Stimulated activated CD8-positive, alpha-beta memory T cell treated with anti-CD3 and anti-CD28 coated beads, Interleukin-7, amount 100 ng/mL, for 24 hours (primary cell): ENCODE measurements at places on chromosomes 12 and 14.
A peak's percentile ranks its signal among the peaks of the same experiment; 100 is the strongest.

GRCh38 chr12:111112311-111113098 lies 192.1 kb upstream of the MYL2 start:
- DNase-seq, result no peak

DNA sequence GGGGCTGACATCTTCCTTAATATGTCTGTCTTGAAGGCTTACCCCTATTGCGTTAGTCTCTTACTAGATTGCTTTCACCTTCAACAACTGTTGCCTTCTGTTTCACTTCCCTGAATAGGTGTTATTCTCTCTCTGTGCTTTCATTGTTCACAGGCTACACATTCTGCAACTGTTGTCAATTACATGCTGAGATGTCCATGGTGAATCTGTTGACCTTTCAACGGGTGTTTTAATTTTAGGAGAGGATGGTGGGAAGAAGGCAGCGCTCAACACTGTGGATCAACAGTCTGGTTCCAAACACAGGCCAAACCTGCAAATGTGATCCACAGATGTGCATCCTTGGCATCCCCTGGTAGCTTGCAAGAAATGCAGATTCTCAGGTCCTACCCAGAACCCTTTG lies 101.9 kb downstream of the DACT1 start:
- no peak for DNase-seq

GRCh38 chr14:96274122-96274521 lies 18.1 kb downstream of the BDKRB1 start:
- DNase-seq, result no peak

DNA sequence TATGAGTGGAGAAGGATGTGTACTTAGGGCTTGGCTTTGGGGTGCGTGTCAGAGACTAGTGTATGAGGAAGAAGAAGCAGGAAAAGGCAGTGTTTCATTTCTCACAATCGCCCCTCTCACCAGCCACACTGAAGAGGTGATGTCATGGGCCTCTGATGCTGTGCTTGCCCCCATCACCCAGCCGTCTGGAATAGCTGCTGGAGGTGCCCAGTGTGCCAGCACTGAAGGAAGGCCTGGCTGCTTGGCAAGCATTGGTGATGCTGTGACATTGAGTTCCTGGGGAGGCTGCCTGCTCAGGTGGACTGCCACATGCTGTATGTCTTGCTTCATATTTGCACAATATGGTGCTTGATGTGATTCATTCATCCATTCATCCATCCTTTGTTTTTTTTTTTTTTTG lies 56.2 kb downstream of the CRADD start:
- DNase-seq, result no peak

DNA sequence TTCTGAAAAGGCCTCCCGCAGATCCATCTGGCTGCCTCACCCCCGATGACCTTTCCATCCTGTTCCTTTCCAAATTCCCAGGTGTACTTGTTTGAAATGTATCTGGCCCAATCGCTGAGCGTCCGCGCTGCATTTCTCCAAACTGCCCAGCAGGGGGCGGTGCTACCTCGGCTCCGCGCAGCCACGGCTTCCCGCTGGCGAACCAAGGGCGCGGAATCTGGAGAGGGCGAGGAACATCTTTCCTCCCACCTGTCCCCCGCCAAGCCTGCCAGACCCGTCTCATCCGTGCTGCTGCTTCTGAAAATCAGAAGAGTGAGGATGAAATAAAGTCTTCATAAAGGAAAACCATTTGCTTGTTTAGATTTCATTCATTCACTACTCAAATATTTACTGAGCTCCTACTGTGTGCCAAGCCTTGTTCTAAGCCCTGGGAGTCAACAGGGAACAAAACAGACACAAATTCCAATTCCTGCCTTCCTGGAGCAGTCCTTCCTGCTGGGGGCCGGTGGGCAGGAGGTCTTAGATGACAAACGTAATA lies 16.8 kb upstream of the MYL2 start:
- peak; percentile 14 for DNase-seq

DNA sequence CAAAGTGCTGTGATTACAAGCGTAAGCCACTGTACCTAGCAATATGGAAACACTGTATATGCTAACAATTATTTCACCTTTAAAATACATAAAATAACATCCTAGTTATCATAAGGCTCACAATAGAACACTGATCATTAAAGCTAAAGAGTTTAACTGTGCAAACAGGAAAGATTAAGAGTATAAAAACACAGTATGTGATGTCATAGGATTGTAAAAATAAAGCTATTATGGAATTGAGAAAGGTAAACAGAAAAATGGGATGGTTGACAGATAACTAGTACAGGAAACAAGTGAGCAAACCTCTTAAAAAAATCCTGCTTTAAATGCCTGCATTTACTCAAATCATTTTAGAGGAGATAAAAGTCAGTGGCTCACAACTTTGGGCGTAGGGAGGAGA lies 10.8 kb upstream of the IPO8 start:
- no peak for DNase-seq

DNA sequence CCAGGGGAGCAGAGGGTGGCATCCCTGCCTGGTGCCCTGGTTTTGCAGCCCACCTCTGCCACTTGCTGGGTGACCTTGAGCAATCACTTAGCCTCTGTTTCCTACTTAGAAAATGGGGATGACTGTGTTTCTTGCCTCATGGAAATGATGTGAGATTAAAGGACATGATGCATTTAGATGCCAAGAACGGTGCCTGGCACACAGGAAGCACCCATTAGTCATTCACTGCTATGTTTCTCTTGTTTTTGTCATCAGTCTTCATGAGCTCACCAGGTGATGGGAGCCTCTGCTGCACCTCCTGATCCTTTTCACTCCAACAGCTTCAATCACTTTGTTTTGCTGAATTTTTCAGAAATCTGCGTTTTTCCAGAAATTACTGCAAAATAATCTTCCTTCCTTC lies 23.6 kb upstream of the ATF1 start:
- no peak for DNase-seq

GRCh38 chr12:58106195-58106594 lies 164.8 kb downstream of the ATP23 start:
- no peak for DNase-seq

DNA sequence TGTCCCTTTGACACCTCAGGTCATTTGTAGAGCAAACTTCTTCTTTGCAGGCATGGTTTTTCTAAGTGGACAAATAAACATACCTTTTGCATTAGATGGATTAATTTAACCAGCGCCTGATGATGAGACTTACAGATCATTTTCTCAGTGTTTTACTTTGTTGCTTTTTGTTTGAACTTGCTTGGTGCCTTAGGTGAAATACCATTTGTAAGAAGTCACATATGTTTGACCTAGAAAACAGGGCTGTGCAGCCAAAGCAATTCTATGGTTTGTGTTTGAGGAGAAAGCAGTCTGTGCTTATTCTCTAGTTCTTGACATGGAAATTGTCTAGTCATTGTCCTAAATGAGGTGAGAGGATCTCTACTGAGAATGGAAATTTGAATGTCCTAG lies 111.1 kb downstream of the DIP2B start:
- DNase-seq, result no peak

DNA sequence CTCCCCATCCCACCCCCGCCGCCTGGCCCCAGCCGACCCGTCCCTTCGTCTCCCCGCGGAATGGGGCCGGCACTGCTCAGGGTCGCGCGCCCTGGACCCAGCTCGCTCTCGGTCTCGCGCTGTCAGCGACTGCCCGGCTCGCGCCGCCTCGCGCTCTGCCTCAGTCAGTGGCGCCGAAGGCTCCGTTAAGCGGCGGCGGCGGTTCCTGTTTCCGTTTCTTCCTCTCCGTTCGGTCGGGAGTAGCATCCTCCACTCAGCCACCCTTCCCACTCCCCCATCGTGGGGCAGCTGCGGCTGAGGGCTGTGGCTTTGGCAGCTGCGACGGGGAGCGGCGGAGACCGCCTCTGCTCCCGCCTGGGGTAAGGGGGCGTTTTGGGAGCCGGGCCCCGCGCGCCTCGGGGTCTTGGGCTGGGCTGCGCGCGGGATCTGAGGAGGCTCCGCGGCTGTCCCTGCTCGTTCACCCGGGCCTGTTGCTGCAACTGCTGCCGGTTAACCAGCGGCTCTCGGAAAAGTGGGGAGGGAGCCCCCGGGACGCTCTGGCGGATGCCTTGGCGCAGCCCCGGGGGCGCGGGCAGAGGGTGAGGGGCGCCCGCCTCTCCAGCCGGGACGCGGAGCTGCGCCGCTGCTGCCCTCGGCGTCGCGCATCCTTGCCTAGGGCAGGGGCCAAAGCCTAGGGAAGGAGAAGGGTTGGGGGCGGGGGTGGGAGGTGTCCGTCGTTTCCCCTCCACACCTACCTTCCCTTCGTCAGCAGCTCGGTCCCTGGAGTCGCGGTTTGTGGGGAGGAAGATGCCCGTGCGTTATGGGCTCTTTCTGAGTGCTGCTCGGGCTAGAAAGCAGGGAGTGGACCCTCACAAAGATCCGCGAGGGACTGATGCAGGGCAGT lies 567 bp downstream of the FUT8 start:
- DNase-seq, result peak; percentile 25

DNA sequence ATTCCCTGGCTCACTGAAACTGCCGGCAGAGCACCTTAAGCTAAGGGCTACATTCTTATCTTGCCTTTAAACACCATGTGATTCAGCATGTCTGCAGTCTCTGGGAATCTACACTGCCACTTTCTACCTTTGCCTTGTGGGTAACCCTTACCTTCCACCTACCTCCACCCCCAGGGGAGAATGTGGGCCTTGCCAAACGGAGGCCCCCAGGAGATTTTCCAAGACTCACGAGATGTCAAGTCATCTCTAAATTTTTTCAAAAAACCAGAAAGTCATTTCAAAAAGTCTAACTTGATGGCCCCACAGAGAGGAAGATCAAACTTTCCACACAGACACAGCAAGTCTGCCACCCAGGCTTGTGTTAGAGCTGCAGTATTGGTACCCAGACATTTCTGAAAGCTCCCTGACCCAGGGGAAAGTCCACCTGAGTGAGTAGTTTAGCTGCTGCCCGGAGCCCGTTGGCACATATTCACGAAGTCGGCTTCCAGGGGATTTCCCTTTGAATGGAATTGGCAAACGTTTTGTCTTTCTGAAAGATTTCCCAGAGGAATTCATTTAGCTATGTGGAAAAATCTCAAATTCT lies 4.7 kb upstream of the PSMA6 start:
- no peak for DNase-seq

DNA sequence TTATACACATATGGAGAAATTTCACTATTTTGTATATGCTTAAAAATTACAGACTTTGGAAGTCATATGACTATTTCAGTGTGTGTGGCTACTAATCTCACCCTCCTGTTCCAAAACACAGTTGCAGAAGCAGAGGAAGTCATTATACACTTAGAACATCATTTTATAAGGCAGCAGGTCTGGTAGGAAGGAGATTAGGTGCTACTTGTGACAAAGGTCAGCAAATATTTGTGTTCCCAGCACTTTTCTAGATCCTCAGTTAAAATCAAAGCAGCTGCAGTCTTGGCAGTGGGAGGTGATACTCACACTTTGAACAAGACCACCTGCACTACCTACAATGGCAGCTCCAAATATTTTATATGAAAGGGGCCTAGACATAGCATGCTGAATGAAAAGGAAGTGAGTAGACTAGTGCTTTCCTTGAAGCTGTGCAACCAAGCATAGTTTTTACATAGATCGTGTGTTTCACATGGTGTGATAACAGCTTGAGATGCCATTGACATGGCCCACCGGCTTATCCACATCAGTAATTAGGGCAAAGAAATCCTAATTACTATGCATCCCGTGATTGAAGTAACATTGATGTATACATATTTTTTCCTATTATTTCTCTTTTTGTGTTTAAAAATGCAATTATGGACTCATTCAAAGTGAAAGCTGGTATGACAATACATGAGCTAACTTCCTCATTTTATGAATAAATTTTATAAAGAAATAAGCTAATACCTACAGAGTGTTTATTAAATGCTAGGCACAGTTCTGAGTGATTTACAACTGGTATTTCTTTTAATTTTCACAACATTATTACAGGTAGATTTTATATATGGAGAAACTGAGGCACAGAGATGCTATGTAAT lies 5.3 kb downstream of the GYS2 start:
- DNase-seq, result no peak

- DNase-seq, result no peak
Observed at GRCh38 chr12:18296201-18296908, 35.0 kb downstream of the PIK3C2G start.

GRCh38 chr12:57797933-57798332 lies 15.3 kb downstream of the TSFM start:
- no peak for DNase-seq

DNA sequence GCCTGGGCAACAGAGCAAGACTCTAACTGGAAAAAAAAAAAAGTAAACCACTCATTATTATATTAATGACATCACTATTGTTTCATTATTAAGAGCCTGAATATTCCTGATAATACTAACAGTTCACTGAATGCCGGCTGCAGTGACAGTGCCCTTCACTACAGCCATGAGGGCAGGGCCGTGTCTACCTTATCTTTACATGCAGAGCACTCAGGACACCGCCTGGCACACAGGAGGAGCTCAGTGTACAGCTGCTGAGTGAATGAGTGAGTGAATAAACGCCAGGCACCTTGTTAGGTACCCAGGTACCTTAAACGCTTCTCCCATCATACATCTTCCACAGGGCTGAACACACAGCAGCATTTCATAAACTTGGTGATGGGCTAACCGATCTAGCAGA lies 23.2 kb downstream of the ZFYVE1 start:
- no peak for DNase-seq

GRCh38 chr14:69845050-69845581 lies 34.1 kb upstream of the SMOC1 start:
- no peak for DNase-seq

- no peak for DNase-seq
Observed at GRCh38 chr12:98582093-98582492, 11.4 kb upstream of the SLC25A3 start.

GRCh38 chr12:46629331-46630229 lies 196.2 kb downstream of the SLC38A4 start:
- DNase-seq, result no peak

- no peak for DNase-seq
Observed at GRCh38 chr12:4372653-4373052, 6.9 kb downstream of the FGF23 start.

- DNase-seq, result no peak
Observed at GRCh38 chr12:49791700-49792099, 36.5 kb downstream of the NCKAP5L start.

DNA sequence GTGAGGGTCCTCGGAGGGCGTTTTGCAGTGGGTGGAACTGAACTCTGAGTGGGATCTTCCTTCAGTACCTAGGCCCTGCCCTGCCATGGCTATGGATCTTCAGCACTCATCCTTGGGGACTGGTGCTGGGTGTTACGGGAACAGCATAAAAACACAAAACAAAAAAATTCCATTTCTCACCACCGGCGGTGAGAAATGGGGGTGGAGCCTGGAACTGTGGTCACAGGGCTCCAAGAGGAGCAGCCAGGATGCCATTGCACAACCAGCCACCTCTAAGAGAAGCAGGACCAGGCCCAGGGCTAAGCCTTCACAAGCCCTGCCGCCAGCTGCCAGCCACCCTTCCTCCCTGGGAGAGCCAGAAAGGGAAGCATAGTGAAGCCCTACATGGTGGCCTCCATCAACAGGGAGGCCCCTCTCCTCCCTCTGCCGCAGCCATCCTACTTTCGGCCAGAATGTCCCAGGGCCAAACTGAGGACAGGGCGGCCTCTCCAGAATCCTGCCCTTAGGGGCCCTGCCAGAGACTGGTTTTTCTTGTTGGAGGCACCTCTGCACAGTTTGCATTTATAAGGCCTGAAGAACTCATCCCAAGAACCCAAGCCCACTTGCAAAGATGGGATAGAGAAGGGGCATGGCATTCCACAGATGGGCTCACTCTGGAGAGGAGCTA lies 76.5 kb downstream of the VCPKMT start:
- DNase-seq, result no peak
